ENCODE measurements at places on chromosomes 5 and 9.

- no peak for DNase-seq
Measured at GRCh38 chr5:13660072-13660471, 284.4 kb downstream of the DNAH5 start.

DNA sequence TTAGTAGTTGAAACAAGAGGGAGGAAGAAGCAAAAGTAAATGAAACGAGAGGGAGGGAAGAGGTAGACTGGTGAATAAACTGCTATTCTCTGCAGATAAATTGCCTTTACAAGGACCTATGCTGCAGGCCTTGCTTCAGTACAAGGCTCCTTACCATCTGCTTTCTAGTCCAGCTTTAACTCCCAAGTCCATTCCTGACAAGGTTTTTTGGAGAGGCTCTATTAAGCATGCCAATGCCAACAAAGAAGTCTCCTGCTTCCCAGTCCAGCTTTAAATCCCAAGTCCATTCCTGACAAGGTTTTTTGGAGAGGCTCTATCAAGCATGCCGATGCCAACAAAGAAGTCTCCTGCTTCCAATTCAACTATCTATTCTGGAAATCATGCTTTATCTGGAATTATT is 244.9 kb downstream of the GABRB2 start:
- DNase-seq: no peak

GRCh38 chr5:4584982-4585381 is 555.1 kb upstream of the ADAMTS16 start:
- DNase-seq: no peak

DNA sequence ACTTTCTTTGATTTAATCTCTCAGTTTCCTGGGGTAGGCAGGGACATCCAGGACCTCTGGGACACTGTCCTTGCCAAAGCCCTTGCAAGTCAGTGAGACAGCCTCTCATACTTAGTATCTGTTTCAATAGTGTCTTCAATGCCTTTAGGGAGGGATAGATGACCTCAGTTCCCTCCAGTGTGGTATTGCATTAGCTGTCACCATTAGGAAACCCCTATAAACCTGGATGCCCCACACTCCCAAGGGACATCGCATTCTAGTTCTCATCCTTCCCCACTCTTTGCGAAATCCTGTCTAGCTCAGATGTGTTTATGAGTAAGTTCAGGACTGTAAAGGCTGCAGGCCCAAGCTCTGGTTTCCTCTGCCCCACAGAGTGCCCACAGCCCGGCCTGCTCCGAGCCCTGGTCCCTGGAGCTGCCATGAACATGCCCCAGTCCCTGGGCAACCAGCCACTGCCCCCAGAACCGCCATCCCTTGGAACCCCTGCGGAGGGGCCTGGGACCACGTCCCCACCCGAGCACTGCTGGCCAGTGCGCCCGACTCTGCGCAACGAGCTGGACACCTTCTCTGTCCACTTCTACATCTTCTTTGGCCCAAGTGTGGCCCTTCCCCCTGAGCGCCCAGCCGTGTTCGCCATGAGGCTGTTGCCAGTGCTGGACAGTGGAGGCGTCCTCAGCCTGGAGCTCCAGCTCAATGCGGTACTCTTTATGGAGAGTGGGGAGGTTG is 13.2 kb downstream of the TMEM8B start:
- DNase-seq: no peak

GRCh38 chr5:68403301-68403700 is 187.7 kb downstream of the PIK3R1 start:
- DNase-seq: no peak

DNA sequence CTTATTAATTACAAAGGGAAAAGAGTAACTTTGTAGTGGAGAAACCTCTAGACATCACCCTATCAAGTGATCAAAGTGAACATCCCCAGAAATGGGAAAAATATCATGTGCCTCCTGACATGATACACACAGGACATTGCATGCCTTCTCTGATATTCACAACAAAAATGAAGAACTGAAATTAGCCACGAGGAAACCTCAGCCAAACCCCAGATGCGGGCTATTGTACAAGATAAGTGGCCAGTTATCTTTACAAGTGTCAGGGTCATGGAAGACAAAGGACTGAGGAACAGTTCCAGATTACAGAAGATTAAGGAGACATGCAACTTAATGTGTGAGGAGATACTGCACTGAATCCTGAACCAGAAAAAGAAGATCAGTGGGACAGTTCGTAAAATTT is 23.8 kb upstream of the NPM1 start:
- no peak for DNase-seq

DNA sequence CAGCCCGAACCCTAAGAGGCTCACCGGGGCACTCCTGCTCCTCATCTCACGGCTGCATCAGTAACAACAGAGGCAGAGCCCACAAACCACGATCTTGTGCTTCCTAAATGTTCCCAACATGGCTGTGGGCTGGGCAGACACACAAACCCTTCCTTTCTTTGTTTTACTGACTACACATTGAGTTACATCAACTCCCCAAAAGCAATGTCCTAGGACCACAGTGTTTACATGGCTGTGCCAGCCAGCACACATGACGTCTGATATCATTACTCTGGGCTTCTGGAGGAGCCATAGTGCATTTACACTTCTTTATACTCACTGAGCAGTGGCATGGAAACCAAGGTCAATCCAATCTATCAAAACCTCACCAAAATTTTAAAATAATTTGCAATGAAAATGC is 101.4 kb downstream of the LHFPL2 start:
- DNase-seq: no peak

GRCh38 chr5:61951295-61951694 is 354.7 kb upstream of the KIF2A start:
- DNase-seq: no peak

- no peak for DNase-seq
Measured at GRCh38 chr5:75538211-75538610, 26.5 kb downstream of the POLK start.

DNA sequence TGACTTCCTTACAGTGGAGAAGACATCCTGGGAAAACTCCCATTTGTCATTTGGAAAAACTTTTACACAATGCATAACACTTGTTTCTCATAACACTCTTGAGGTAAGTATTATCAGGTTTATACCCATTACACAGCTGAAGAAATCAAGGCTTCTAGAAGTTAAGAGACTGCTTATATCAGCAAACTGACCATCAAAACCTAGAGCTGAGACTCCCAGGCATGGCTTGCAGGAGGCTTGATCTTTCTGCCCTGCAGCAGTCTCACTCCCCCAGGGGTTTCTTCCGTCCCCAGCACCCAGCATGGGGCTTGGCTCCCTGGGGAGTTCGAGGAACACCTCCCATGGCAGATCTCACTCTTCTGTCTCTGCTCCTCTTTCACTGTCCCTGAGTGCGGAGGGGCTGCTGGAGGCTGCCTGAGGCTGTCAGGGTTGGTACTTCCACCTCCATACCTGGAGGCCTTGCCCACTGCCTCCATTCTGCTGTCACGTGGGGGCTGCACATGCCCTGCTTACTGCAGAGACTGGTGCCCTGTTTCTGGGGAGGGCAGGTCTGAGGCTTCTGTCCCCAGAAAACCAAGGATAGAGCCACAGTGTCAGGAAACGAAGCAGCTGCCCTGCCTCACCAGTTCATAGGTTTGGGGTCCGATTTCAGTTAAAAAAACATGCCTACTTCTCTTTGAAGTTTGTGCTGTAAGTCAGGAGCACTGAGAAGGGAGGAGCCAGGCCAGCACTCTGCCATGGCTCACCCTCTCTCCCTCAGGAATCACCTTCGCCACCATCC is 202.5 kb downstream of the PAX5 start:
- no peak for DNase-seq

Data from stimulated activated CD4-positive, alpha-beta T cell treated with anti-CD3 and anti-CD28 coated beads, TNF-alpha, amount 100 ng/mL, for 4 hours (primary cell).